ENCODE measurements at places on chromosomes 12 and 14. TPM values are rescaled to one million over a fixed set of nuclear protein-coding genes. Genes with fewer than 3 reads are reported as not detected.
A peak's percentile ranks its signal among the peaks of the same experiment; 100 is the strongest.

ABHD12B gene
- total RNA-seq: not detected

AKAP3 gene
- total RNA-seq: 2.2 TPM

- no peak for DNase-seq
These were observed 106.8 kb downstream of the CALM1 start for GRCh38 chr14:90503582-90503981.

- no peak for DNase-seq
These were observed 19.3 kb upstream of the KCNH3 start for GRCh38 chr12:49519574-49519936.

DNA sequence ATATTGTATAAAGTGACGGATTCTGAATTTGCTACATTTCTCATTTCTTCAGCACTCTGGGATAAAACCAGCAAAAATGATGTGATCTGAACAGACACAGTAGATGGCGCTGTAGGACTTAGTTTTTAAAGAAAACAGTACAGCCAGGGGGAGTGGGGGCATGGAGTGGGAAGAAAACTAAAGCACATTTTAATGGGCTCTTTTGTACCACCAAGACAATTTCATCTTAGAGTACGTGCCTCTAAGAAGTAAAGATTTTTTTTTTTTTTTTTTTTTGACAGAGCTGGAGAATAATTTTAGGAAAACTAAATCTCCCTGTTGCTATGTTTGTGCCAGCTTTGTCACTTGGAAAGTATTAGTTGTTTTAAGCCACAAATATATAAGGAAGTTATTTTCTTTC, 124.4 kb downstream of the RAD51B start:
- DNase-seq: peak; percentile 69

- DNase-seq: no peak
These were observed 16.4 kb downstream of the MANSC1 start for GRCh38 chr12:12333407-12334366.
